Endodermal cell (in vitro differentiated cells): ENCODE measurements at places on chromosomes 1 and 21.
A peak's percentile ranks its signal among the peaks of the same experiment; 100 is the strongest.

GRCh38 chr1:156860628-156861423 is at the start of gene NTRK1:
NTRK1 (plus strand) TSS chr1:156860865; CDS start chr1:156860935, 70 bp downstream.
- no peaks in the 10 kb centered on the region for H3K36me3 ChIP-seq
- peaks cover 91% of the 10 kb centered on the region for H3K27me3 ChIP-seq
- DNase-seq: peak; percentile 81
- peaks cover 19% of the 10 kb centered on the region for H3K4me1 ChIP-seq
- H3K4me3 ChIP-seq: peak within 1 kb of the TSS; percentile 77

DNA sequence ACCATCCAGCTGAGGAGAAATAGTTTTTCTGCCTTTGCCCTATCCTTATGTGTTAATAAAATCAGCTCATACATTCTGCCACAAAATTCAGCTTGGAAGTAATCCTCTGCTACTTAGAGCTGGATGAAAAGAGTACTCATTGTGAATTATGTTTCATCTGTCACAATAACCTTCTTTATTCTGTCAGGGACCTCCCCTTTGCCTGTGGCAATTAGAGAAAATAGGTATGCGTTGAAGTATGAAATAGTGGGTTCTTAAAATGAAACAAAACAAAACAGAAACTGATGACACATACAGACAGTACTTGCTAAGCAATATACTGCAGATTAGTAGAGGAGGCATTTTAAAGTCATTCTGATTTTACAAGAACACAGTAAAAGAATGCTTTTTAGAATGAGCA is 578.5 kb downstream of the USP25 start:
- H3K36me3 ChIP-seq: no peaks in the 10 kb centered on the region
- peak overlapping the region; percentile 2 for H3K4me3 ChIP-seq
- no peaks in the 10 kb centered on the region for H3K27me3 ChIP-seq
- H3K4me1 ChIP-seq: no peaks in the 10 kb centered on the region
- DNase-seq: no peak
- peak overlapping the region; percentile 97 for H3K27ac ChIP-seq

- H3K27me3 ChIP-seq: no peaks in the 10 kb centered on the region
- no peak overlapping the region for H3K4me3 ChIP-seq
- no peak for DNase-seq
- no peaks in the 10 kb centered on the region for H3K4me1 ChIP-seq
- H3K36me3 ChIP-seq: no peaks in the 10 kb centered on the region
Observed at GRCh38 chr21:18940791-18941190, 537.2 kb upstream of the TMPRSS15 start.

GRCh38 chr1:63688302-63688890 is 85.4 kb upstream of the ROR1 start:
- no peak overlapping the region for H3K27ac ChIP-seq
- no peak for DNase-seq
- H3K4me3 ChIP-seq: no peak overlapping the region
- no peaks in the 10 kb centered on the region for H3K36me3 ChIP-seq

- H3K4me1 ChIP-seq: peaks cover 20% of the 10 kb centered on the region
Observed at GRCh38 chr1:154869351-154870114, 548 bp downstream of the KCNN3 start.
